NCI-H345 (cell line): ENCODE measurements at places on chromosomes 4 and X.

- no peak for DNase-seq
Measured at GRCh38 chr4:147814376-147814775, 82.5 kb downstream of the ARHGAP10 start.

DNA sequence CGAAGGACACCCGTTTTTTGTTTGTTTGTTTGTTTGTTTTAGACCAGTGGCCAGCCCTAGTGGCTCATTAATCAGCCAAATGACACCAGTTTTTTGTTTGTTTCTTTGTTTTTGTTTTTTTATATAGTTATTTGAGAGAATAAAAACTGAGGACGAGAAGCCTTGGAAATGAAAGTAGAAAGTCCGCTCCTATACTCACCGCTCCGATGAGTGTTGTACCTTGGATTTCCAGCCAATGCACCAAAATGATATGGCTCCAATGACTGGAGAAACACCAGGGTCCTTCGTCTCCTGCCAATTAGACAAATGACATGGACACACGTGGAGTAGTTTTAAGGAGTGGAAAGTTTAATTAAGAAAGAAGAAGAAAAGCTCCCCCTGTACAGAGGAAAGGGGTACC, 87.9 kb downstream of the ZXDA start:
- no peak for DNase-seq

- peak; percentile 52 for DNase-seq
Measured at GRCh38 chr4:137614491-137614890, 82.2 kb upstream of the PCDH18 start.

DNA sequence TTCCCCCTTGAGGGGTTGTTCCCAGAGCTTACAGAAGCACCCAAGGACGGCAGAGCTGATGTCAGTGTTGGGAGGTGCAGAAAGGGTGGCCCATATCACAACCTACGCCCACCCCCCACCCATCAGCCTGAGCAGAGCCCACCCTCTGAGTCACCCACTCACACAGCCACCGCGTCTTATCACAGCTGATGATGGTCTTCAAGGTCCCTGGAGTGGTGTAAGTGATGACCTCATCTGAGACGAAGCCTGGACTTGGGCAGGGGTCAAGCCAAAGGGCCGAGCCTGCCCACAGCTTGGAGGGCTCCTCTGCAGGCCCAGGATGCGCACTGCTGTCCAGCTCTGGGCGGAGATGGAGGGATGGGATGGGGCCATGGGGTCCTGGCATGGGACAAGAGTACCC, 3.0 kb upstream of the HTRA3 start:
- no peak for DNase-seq

DNA sequence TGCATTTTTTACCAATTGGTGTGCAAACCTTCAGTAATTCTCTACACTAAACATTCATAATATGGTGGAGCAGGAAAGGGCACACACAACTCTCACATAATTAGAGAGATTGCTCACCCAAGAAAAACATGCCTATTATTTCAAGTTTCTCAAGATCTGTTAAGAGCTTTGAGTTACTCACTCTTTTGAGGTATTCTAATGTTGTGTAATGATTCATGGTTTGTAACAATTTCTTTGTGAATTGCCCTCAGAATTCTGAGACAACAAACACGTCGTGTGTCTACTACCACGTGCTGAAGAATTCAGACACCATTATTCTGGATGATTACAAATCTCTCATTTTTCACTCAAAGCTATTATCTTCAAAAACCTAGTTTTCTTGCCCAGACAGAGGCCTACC, 82.8 kb downstream of the PDGFC start:
- no peak for DNase-seq

- DNase-seq: peak; percentile 86
Measured at GRCh38 chr4:128635141-128635954, 174.2 kb upstream of the JADE1 start.

DNA sequence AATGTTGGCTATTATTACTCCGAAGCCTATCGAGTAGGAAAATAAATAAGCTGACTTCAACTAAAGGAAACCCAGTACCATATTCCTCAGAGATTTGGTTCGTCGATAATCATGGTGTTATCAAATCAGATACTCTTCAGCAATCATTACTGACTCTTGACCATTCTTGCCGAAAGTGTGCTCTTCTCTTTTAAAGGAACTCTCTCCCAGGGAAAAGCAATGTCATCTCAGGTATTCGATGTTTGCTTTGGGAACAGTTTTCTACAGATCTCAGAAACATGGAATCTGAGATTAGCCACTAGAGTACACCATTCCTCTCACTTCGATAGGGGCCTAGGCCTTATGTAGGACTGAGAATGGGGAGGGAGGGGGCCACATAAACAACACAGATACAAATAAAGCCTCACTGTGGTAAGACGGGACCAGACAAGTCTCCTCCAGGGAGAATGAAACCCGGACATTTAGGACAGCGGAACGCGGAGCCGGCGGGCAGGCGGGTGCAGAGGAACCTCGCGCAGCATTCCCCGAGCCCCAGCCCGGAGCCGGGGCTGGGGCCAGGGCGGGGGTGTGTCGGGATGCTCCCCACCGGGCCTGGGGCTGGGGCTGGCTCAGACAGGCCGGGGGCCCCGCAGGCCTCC, 581 bp downstream of the DNAJB14 start:
- peak; percentile 33 for DNase-seq

DNA sequence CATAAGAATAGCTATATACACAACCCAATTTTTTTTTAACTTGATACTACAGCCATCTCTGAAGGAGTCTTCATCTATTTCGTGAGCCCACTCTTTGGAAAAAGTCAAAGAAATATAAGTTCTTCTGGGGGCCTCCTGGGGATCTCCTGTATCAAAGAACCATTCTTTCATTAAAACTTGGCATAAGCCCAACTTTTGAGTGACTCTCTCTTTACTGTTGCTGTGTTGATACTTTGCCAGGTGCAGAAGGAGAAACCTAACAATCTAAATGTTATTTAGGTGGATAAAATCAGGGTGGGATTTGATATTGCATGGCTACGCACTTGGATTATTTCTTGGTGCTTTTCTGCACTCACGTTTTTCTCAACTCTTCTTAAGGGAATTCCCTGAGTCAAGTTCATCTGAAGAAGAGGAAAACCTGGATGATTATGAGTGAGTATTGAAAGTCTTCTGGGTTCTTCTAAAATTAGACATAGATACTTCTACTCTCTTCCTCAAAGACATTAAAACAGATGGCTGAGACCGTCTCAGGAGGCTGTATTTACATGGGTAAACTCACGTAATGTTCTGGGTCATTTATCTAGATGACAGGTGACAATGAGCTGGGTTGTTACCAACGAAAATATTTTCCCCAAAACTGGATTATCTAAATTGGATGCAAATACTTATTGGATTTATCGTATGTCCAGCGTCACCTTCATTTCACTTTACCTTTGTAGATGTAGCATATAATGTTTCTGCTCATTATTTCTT, 25.2 kb downstream of the BMX start:
- peak; percentile 74 for DNase-seq

DNA sequence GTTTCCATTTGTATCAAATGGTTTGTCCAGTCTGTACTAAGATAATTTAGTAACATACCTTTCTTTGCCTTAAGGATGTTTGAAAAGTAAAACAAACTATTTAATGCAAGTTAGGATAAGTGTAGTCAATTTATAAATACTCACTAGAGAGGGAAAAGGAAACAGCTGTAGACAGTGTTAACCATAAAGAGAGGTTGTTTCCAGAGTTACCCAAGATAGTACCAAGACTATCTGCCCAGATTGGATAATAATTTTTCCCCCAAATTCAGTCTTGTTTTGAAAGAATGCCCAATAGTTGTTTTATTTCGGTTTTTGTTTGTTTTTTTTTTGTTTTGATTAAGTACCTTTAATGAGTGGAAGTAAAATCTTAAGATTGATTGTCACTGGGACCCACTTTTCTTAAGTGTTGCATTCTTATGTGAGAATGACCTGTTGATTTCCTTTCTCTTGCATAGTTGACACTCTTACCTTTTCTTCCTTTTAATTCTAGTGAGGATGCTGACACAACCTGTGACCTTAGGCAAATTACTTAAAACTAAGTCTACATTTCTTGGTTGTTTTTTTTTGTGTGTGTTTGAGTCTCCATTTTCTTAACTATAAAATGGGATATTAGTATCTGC, 12.8 kb downstream of the AFF1 start:
- no peak for DNase-seq

DNA sequence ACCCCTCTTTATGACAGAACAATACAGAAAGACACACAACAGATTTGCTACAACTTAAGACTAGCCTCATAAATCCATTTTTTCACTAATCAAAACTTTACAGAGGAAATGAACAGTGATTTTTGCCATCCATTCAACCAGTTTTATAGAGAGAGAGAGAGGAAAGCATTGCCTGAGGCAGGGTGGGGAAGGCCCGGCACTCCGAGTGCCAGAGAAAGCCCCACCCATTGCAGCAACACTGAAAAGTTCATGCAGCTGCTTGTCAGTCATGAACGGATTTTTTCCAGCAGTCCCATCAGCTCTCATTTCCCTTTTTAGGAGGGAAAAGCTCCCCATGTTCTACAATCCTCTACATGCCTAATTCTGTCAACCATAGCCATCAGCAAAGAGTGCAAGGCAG, 236.9 kb downstream of the CHIC1 start:
- DNase-seq: no peak

GRCh38 chr4:17187003-17187402, 288.6 kb upstream of the LDB2 start:
- DNase-seq: no peak

DNA sequence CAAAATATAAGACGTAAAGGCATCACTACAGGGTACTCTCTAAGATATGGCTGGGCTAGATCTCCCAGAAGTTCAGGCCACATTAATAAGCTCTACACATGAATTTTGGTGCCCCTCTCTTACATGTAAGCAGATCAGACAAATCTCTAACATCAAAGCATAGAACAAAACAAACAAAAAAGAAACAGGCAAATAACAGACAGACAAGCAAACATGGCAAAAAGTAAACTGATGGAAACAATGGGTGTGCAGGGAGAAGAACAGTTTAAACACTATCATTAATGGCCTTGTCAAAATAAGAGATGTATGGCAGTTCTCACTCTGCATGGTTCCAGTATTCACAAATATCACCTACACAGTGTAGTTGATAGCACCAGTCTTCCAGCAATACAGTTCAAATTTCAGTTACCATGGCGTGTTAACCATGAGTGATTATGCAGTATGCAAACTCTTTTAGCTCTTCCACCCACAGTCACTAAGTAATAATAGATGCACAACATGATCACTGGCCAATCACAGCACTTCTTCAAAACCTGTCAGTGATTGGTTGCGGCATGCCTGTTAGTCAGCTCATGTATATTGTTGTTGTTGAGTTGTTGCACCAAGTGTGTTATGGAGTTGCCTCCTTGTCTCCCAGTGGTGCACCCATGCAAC, 110.7 kb upstream of the TLR3 start:
- peak; percentile 65 for DNase-seq

DNA sequence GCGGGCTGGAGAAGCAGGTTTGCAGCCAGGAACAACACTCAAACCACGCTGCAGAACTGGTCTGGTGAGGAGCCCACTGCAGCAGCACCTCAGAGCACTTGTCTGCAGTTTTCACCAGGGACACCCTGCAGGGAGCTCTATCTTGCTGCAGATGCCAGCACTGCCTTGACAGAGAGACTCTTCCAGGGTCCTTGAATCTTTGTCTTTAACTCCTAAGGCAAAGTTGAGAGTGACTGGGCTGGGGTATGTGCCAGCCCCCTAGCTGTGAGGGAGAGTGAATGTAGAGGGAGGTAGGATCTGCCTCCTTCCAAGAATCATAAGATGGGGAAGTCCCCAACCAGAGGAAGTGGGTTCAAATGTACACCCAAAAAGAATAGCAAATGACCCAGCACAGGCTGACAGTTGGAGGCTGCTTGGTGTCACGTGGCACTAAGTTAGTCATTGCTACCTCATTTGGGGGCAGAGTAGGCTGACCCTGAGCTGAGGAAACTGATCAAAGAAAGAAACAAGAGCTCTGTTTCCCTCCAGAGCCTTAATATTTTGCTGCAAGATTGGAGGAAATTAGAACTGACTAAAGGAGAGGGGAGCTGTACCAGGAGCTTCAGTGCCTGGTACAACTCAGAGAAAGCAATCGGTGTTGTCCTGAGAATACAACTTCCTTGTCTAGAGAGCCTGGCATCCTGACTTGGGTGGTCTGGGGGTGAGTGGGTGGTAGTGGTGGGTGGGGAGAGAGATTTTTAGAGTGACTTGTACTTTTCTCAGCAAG, 28.2 kb upstream of the HUWE1 start:
- no peak for DNase-seq

- DNase-seq: no peak
Measured at GRCh38 chrX:96453139-96453538, 231.5 kb upstream of the DIAPH2 start.

DNA sequence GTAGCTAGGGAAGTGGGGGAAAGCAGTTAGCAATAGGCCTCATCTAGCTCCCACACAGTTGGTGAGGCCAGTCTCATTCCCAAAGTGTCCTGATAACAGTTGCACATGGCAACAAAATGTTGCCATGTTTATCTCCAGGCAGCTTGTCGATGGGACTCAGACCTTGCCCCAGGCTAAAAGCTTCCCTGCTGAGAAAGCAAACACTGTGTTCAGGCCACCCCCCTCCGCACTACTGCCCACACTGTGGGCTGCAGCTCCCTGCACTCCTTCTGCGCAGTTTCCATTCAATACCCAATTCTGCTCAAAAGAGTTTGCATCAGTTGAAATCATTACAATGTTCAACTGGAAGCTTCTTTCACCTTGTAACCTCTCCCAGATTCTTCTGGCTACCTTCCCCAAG, 287.8 kb upstream of the GK2 start:
- no peak for DNase-seq

GRCh38 chrX:29470030-29470429, 745.3 kb upstream of the MAGEB2 start:
- no peak for DNase-seq

GRCh38 chr4:149211876-149212275, 603.8 kb downstream of the IQCM start:
- DNase-seq: no peak

DNA sequence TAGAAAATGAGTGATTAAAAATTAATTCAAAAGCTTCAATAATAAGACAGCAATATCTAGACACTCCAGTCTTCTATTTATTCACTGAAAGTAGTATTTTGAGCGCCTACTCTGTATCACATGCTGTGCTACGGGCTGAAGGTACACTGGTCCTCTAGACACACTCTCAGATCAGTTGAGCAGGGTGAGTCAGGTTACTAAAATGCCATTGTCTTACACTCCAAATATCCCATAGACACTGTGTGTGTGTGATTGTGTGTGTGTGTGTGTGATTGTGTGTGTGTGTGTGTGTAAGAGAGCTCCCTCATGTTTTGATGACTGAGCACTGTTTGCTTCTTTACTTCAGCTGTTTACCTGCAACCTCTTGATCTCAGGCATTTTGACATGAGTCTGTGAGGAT, 342.8 kb upstream of the BOD1L1 start:
- DNase-seq: no peak

DNA sequence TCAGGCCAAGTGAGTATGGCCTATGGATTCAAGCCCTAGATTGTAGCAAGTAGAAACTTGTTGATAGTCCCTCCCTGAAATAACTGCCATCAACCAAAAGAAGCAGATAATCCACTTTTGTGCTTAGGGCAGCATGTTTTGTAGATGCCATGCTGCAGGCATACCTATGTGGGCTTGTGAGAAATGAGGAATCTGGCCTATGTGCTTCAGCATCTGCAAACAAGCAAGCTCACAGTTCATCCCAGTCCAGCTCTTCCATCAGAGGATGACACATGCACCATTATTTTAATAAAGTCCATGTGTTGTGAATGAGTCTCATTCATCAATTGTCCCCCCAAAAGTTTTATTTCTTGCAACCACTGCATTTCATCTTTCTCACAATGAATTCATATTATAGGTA, 421.9 kb upstream of the DIPK2B start:
- no peak for DNase-seq

GRCh38 chrX:122572461-122572860, 611.6 kb upstream of the GRIA3 start:
- no peak for DNase-seq
